ENCODE measurements at places on chromosomes 3 and 15.

DNA sequence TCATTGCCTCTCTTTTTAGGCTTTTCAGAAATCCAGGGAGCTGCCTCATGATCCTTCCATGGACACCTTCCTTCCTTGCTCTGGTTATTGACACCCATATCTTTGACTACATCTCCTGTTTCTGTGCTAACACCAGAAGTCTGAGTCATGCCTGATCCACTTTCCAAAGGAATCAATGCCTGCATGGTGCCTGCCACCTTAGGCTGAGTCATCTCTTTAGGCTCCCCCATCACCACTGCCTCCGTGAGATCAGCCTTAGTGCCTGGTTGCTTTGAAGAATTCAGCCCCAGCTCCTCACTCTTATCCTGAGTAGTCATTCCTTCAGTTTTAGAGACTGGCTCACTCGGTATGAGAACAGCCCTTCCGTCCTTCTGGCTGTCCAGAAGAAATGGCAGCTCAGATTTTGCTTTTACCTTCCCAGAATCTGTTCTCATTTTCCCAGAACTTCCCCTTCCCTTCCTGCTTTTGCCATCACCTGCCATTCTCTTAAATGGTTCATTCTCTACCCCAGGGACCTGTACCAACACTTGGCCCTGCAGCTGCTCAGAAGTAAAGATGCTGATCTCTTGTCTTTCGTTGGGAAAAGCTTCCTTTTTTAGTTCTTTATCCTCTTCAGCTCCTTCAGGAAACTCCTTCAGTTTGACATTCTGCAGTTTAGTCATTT lies 105.3 kb downstream of the MAP4 start:
- DNase-seq, result no peak

GRCh38 chr15:45645026-45645980 lies 10.5 kb downstream of the SQOR start:
- no peak for DNase-seq

- no peak for DNase-seq
These were observed 3.6 kb downstream of the ZBTB38 start for GRCh38 chr3:141371882-141372281.

DNA sequence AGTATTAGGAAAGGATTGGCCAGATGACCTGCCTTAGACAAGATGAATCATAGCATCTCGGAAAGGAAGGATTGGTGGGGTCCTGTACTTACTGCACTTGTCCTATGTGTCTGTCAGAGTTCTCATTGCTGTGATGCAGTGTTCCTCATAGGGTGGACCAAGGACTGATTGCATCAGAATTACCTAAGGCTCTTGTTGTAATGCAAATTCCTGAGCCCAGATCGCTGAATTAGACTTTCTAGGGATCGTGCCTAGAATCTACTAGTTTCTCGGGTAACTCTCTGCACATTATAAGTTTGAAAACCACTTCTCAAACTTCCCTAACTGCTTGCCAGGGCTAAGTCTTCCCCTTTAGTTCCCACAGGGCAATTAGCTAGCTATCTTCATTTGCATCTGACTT lies 74.9 kb upstream of the SKOR1 start:
- no peak for DNase-seq

DNA sequence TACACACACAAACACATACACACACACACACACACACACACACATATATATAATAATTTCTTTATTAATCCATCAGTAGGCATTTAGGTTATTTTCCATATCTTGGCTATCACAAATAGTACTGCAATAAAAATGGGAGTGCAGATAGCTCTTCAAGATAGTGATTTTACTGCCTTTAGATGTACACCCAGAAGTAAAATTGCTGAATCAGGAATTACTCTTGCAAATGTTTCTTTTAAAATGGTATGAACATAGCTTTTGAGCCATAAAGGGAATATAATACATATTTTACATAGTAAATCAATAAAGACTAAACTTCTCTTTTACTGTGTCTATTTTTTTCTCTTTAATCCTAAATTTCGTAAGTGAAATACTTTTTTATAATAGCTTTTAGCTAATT lies 1251.1 kb downstream of the ZPLD1 start:
- no peak for DNase-seq

GRCh38 chr3:156483426-156483825 lies 71.5 kb downstream of the SSR3 start:
- no peak for DNase-seq

- DNase-seq, result no peak
These were observed 39.3 kb downstream of the CCR3 start for GRCh38 chr3:46281551-46281950.

GRCh38 chr15:67691450-67691849 lies 133.9 kb upstream of the SKOR1 start:
- DNase-seq, result no peak

- DNase-seq, result no peak
These were observed 23.3 kb upstream of the CTSH start for GRCh38 chr15:78968114-78968513.

GRCh38 chr3:186025161-186025560 lies 83.7 kb downstream of the ETV5 start:
- no peak for DNase-seq

DNA sequence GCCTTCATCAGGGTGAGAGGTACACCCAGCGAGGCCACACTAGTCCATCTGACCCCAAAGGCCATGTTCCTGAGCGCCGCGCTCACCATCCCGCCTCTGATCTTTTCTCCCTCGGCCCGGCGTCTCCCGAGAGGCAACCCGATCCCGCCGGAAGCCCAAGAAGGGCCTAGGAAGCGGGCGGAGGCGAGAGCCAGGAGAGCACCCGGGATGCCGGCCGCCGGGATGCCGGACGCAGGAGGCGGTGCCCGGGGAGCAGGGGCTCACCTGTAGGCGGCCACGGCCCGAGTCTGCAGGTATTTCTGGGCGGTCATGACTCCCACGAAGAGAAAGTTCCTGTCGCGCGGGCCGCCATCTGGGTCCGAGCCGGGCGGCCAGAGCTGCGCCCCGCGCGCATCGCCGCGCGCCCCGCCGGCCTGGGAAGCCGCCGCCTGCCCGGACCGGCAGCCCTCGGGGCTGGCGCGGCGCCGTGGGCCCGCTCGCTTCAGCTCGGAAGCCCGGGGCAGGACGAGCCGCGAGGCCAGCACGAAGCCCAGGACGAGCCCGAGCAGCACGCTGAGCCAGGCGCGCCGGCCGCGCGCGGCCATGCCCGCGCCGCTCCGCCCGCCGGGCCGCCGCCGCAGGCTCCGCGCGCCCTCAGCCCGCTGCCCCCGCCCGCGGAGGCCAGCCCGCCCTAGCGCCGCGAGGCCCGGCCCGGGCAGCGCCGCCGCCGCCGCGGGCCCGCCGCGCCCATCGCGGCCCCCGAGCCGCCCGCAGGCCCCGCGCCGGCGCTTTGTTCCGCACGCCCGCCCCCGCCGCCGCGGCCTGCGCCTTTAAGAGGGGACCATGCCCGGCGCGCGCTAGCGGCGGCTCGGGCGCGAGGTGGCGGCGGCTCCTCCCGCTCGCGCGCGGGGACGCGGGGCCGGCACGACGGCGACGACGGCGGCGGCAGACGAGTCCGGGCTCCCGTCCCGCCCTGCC lies 697 bp downstream of the CHSY1 start:
- DNase-seq, result no peak

- DNase-seq, result no peak
These were observed 60.2 kb downstream of the TMEM39A start for GRCh38 chr3:119403201-119403600.

GRCh38 chr15:81292523-81293001 lies 31.4 kb downstream of the STARD5 start:
- DNase-seq, result no peak

GRCh38 chr15:56160966-56161365 lies 82.7 kb downstream of the RFX7 start:
- DNase-seq, result no peak

GRCh38 chr3:183378951-183379350 lies 49.5 kb downstream of the MCF2L2 start:
- no peak for DNase-seq

DNA sequence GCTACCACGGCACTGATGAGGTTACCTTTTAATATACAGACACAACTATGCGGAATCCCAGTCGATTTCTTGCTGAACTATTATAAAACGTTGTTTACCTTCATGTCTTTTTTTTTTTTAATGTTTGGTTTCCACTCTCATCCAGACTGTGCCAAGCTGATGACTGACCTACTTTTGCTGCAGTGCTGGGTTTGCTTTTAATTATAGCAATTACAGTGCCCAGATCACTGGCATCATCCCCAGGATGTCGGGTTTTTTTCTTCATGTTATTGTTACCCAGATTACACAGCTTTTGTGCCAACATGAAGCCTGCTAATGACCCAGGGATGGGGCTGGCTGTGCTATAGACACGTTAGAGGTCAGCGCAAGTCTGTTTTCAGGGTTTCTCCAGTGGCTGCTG lies 294.0 kb upstream of the ATP10A start:
- DNase-seq, result no peak

DNA sequence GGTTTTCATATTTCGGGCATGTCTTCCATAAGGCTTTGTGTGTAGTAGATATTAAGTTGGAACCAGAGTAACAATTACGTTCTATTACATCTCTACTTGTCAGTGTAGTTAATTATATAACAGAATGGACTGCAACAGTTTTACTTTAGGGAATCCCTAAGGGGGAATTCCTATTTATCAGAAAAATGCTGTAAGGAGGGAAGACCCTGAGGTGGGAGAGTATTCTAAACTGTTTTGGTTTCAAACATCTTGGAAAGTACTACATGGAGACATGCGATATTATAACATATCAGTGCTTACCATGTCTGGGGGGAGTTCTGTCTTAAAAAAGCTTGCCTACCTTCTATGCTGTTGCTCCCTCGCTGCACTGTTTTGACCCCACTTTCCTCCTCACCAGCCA lies 238.1 kb downstream of the LPP start:
- DNase-seq, result no peak

- no peak for DNase-seq
These were observed 42.8 kb upstream of the ARHGEF3 start for GRCh38 chr3:56844536-56844935.

GRCh38 chr3:15313461-15313860 lies 18.9 kb downstream of the SH3BP5 start:
- DNase-seq, result peak; percentile 87

GRCh38 chr3:150798122-150798618 lies 35.2 kb upstream of the SIAH2 start:
- no peak for DNase-seq

DNA sequence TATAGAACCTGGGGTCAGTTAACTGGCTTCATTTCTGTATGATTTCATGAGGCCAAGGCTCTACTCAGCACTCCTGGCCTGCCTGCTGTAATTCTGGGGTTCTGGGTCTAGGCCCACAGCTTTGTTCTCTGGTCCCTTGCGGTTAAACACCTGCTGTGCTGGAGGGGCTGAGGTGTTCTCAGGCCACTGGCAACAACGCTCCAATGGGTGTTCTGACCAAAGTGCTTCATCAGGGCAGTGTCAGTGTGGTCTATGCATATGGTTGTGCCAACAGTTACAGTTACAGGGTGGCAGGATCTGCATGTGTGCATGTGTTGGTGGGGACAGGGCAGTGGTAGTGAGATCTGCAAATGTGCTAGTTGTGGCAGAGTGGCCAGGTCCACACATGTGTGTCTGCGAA lies 64.1 kb upstream of the GMNC start:
- no peak for DNase-seq

DNA sequence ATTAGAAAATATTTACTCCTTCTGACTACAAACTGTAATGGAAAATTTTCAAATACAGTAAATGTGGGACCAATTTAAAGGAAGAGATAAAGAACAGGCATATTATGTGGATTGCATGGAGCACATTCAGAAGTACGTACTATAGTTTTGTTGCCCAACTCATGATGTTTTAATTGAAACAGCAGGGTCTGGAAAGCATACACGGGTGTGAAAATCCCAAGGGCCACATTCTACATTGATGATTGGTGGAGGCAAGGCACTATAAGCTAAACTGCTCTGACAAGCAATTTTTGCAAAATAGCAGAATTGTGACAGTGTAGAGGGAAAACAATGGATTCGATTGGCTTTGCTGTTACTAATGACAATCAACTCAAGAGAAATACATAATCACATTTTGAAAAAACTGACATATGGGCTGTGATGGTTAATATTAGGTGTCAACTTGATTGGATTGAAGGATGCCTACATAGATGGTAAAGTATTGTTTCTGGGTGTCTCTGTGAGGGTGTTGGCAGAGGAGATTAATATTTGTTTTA lies 458.6 kb downstream of the PYDC2 start:
- no peak for DNase-seq

- DNase-seq, result no peak
These were observed 39.4 kb downstream of the AGTR1 start for GRCh38 chr3:148737104-148737530.

DNA sequence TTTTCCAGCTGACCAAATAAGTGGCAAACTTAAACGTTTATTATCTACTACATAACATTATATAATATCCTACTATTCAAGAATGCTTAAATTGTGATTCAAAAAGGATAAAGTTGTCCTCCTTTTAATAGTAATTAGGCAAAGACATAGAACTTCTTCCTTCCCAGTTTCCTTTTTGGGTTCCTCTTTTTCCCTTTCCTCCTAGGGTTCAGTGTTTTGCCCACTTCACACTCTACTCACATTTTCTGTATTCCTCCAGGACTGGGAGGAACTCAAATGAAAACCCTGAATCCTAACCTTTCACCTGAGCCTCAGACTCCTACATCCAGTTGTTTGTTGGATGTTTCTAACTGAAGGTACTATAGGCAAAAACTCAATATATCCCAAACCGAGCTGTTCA lies 132.5 kb downstream of the PEAK1 start:
- no peak for DNase-seq

DNA sequence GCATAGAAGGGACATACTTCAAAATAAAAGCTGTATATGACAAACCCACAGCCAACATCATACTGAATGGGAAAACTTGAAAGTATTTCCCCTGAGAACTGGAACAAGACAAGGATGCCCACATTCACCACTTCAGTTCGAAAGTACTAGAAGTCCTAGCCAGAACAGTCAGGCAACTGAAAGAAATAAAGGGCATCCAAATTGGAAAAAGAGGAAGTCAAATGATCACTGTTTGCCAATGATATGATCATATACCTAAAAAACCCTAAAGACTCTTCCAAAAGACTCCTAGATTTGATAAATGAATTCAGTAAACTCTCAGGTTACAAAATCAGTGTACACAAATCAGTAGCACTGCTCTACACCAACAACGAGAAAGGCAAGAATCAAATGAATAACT lies 40.7 kb downstream of the SLC49A4 start:
- DNase-seq, result no peak

DNA sequence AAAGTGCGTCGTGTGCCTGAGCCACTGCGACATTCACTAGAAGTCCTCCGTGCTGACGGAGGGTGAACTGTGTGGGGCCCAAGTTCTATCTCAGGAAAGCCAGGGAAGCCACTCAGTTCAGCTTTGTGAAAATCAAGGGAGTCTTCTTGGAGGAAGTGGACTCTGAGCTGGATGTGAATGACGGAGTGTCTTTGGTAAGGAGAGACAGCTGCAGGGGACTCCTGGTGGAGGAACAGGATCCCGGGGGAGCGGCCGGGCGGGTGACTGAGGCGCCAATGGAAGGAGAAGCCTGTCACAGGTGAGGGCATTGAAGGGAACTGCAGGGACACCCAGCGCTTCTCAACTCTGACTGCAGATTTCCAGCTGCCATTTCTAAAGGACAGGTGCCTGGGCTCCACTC lies 75.6 kb downstream of the APBA2 start:
- no peak for DNase-seq

Measured in DMS79 (cell line).